Islet precursor cell (in vitro differentiated cells): ENCODE measurements at places on chromosomes 7 and 10.
A peak's percentile ranks its signal among the peaks of the same experiment; 100 is the strongest.

GRCh38 chr10:119370972-119371703, 163.8 kb downstream of the GRK5 start:
- no peak for DNase-seq

DNA sequence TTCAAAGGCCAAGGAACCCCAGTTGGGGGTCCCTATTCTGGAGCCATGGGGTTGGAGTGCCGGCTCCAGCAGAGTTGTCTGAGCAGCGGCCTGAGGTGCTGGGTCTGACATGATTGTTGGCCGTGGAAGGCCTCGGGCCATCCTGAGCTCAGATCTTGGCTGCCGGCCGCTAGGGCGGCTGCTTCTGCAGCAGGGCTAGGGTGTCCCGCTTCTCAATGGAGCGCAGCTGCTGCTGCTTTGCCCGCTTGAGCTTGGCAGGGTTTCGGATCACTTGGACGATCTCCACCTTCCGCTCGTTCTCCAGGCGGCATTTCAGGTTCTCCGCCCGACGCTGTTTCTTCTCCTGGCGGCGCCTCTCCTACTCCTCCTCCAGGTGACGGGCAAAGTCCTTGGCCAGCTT, 171.1 kb downstream of the HIBADH start:
- DNase-seq, result peak; percentile 44

- peak; percentile 25 for DNase-seq
Observed at GRCh38 chr7:2968176-2968575, 75.5 kb downstream of the CARD11 start.

DNA sequence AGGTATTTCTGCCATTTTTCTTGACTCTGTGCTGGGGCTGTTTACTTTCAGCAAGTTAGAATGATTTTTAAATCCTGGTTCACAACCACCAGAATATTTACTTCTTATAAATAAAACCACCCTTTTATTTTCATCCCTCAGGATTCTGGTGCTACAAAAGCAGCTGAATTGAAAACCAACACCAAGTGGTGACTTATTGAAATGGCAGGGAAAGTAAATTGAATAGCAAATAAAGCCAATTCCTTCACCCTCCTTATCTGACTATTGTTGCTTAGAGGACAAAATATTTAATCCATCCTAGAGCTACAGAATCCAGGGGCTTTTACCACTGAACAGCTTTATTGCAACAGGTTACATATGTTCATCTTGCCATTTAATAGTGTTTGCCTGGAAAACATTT, 828.6 kb upstream of the GHITM start:
- DNase-seq, result no peak

DNA sequence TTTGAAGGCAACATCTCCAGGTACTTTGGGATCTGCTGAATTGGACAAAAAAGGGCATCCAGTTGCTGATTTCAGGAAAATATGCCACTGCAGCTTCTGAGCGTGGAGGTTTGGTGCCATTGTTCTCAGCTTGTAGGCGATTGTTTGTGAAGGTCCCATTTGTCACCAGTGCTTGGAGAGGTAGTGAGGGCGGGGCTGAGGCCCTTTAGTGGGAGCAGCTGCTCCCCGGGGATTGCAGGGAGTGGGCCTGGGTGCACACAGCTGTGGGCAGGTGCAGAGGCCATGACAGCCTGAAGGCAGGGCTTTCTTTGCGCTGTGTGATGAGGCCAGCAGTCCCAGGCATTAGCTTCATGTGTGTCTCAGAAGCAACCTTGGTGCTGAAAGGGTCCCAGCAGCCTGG, 3.9 kb downstream of the FAM20C start:
- DNase-seq, result no peak

DNA sequence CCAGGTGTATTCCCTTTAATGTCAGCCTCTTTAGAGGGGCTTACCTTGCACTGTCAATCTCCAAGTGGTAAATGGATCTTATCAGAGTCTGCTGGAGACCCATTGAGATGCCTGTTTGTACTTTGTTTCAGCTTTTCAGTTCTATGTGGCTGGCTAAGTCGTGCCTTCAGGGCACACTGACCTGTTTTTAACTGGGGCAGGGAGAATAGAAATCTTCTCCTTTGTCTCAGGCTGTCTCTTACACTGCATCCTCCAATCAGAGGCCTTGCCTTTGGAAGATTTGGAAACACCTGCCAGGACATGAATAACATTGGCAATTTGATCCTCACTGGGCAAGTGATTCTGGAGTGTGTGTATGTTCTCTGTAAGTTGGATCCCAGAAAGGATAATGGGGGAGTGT, 65.0 kb downstream of the POU6F2 start:
- no peak for DNase-seq

- peak; percentile 88 for DNase-seq
Observed at GRCh38 chr7:22572937-22573336, 72.9 kb upstream of the STEAP1B start.

- DNase-seq, result no peak
Observed at GRCh38 chr7:71491336-71491735, 359.4 kb downstream of the GALNT17 start.

- DNase-seq, result no peak
Observed at GRCh38 chr10:20247891-20248708, 431.9 kb downstream of the PLXDC2 start.

- DNase-seq, result peak; percentile 91
Observed at GRCh38 chr7:79453558-79454360, at the start of gene MAGI2. MAGI2 (minus strand) TSS chr7:79453667; CDS start chr7:79453320, 347 bp downstream.

GRCh38 chr10:4651404-4652037, 174.5 kb upstream of the AKR1E2 start:
- no peak for DNase-seq

- no peak for DNase-seq
Observed at GRCh38 chr10:72759584-72759983, 67.6 kb downstream of the MCU start.

GRCh38 chr7:151511946-151512345, 7.7 kb downstream of the RHEB start:
- no peak for DNase-seq

- peak; percentile 94 for DNase-seq
Observed at GRCh38 chr7:100247152-100247757, 27.5 kb downstream of the PVRIG start.

DNA sequence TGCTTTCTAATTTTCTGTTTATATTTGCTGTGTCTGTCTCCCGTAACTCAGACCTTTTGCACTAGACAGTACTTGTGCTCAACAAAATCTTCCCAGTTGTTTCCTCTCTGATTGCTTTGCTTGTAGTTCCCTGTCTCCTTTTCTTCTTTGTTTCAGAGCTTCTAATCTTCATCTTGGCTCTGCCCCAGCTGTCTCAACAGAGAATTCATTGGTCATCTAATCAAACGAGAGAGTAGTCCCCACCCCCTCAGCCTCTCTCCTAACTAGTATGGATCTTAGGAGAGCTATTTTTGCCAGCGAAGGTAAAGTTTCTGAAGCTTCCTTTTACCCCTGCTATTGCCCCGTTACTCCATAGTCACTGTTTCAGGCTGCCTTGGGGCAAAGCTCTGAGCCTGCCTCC, 32.8 kb downstream of the SLC26A4 start:
- DNase-seq, result no peak

- DNase-seq, result no peak
Observed at GRCh38 chr10:54002077-54002476, 799.0 kb downstream of the PCDH15 start.

GRCh38 chr7:71021131-71021530, 110.8 kb upstream of the GALNT17 start:
- DNase-seq, result no peak

GRCh38 chr7:151371266-151371665, 29.7 kb downstream of the NUB1 start:
- DNase-seq, result no peak

GRCh38 chr10:113867904-113868303, 13.4 kb downstream of the NHLRC2 start:
- no peak for DNase-seq

DNA sequence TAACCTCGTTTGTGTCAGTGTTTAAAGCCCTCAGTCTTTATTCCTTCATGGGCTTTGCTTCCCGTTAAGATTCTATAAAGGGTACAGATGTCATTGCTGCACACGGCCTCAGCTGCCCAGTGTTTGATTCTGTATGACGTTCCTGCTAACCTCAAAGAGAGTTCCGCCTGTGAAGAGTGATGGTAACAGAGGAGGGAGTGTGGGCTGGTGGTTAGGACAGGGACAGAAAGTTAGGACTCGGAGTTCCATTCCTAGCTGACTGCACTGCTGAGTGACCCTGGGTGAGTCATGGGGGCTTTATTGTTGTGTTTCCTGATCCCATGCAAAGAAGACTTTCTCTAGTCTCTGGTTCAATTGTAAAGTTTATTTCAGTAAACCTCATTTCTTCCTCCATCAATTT, 227.1 kb downstream of the DYNC1I1 start:
- no peak for DNase-seq

DNA sequence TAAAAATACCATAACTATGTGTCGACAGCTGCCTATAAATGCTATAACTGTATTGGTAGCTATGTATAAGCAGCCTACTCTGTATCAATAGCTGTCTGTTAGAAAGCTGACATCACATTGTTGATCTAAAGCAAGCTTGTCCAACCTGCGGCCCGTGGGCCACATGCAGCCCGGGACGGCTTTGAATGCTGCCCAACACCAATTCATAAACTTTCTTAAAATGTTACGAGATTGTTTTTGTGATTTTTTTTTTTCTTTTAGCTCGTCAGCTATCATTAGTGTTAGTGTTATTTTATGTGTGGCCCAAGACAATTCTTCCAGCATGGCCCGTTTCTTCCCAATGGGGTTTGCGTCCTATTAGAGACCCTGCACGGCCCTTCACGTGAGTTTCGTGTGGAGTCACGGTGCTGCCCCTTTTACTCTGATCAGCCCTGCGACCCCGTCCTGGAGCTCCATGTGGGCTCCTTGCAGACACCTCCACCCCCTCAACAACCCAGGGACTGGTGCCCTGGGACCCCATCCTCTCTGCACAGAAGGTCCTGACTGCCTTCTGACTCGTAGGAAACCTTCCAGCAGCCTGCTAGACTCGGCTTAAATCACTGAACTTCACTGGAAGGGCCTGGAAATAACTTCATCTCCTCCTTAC, 4.5 kb upstream of the PRKAR1B start:
- no peak for DNase-seq

DNA sequence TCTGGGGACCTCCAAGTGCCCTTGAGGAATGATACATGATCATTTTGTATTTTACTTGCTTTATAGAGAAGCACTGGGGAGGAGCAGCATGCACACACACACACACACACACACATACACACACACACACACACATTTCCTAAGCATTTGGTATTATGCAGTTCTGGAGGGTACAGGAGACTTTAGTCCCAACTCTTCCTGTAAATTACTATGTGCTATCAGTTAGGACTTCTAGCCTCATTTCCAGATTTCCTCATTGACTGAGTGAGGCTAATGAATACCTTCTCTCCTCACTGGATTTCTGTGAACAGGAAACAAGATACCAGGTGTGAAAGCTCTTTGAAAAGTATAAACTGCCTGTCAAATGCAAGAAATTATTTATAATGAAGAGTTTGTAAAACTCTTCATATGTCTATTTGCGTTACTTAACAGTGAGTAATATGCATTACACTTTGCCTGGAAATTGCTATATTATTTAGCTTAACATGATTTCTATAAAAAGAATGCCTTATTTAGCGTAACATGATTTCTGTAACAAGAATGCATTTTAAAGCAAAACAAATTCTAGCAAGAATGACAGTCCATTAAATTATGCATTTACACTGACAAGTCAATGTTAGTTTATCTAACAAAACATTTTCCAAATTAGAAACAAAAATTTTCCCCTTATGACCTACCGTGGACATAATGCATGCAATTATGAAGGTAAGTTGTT, 34.2 kb downstream of the ACTA2 start:
- DNase-seq, result no peak

DNA sequence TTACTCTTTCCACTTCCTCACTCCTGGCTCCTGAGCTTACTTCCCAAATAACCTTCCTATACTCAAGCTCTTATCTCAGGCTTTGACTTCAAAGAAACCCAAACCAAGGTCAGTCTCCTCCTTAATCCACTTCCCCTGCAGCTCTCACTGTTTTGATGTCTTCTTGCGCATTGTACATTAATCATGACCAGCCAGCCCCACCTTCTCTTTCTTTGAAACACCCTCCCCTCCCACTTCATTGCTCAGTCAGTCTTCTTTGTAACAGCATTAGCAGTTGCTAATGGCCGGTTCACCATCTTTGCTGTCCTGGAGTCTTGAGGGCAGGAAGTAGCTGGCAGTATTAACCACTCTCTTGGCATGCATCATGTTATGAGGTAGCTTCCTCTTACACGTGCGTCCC, 57.9 kb upstream of the CHCHD3 start:
- DNase-seq, result no peak

GRCh38 chr7:84735011-84735410, 451.8 kb downstream of the SEMA3D start:
- no peak for DNase-seq

DNA sequence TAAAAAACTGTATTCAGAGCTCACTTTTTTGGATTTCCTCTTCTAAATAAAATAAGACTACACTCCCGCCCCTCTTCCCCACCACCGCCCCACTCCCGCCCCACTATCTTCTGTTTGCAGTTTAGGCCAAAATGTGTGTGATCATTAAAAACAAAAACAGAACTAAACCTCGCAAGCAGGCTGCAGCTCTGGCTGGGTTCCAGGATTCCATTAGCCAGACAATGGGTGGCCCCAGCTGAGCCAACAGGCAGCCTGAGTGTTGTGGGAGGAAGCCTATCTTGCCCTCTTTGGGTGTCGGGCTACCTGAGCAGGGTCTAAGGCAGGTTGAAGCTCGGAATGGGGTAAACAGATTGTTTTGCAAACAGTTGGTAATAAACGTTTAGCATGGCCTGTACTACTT, 41.7 kb downstream of the ARL4A start:
- DNase-seq, result no peak

DNA sequence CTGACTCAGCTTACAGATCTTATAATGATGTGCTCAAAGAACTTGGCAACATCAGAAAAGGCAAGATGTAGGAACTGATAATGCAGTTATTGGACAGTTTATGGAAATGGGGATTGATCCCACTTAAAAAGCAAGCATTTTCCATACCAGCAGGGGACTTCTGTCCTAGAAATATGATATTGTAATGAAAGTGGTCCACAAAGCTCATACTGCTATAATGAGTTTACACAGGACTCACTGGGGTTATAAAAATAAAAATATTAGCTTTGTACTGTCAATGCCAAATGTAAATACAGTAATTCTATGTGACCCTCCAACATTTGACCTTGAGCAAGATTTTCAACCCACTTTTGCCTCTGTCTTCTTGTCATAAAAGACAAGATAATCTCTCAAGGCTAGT, 145.5 kb upstream of the SEM1 start:
- DNase-seq, result no peak

DNA sequence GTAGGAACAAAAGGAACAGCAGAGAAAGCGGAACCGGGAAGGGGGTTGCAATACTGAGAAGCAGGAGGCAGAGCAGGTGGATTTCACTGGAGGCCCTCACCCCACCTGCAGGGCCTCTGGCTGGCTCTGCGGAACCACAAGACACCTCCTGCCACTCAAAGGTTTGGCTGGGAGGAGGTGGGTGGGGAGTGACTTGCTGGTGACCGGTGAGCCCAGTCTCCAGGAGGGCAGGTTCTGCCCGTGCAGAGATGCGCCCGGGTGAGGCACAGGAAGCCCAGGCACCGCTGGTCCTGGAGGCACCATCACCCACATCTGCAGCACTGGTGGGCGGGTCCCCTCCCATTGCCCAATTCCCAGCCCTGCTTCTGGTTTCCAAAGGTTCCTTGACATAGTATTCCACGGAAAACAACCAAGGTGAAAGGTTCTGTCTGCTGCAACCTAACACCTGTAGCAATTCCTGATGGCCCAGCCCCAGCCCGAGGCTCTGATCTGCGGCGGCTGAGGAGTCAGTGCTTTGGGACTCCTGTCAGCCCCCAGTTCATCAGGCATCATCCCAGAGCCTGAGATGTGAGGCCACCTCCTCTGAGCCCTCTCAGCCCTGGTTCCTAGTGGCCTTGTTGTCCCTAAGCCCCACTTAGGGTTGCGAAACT, 64.4 kb downstream of the CALML3 start:
- DNase-seq, result peak; percentile 70
